Stimulated activated CD8-positive, alpha-beta memory T cell treated with anti-CD3 and anti-CD28 coated beads, Interleukin-7, amount 100 ng/mL, for 4 hours (primary cell): ENCODE measurements at places on chromosomes 4 and X.

DNA sequence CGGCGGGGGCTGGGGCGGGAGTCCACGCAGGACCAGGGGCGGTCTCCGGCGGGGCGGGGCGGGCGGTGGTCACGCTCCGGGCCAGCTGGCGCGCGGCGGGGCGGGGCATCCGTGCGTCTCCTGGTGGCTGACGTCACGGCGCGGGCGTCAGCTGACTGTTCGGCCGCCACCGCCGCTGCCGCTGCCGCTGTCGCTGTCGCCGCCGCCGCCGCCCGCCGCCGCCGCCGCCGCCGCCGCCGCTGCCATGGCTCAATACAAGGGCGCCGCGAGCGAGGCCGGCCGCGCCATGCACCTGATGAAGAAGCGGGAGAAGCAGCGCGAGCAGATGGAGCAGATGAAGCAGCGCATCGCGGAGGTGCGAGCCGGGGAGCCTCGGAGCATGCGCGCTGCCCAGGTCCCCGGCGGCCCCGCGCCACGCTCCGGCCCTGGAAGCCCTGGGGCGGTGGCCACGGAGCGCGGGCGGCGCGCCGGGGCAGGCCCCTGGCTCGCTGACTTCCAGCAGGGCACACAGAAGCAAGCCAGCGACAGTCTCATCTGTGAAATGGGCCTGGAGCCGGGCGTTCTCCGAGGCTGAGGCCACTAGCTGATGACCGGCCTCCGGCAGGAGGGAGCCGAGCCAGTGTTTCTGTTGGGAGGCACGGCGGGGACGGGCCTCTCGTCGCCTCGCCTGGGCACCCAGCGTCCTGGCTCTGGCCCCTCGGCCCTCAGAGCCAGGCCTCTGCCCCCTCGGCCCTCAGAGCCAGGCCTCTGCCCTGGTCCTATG lies at the start of gene FAM50A:
Gene FAM50A, plus strand, starts transcription at position 150 of the 763 bp plus-strand sequence. Its CDS starts 95 bp downstream, at position 245.
- peak; percentile 68 for DNase-seq

DNA sequence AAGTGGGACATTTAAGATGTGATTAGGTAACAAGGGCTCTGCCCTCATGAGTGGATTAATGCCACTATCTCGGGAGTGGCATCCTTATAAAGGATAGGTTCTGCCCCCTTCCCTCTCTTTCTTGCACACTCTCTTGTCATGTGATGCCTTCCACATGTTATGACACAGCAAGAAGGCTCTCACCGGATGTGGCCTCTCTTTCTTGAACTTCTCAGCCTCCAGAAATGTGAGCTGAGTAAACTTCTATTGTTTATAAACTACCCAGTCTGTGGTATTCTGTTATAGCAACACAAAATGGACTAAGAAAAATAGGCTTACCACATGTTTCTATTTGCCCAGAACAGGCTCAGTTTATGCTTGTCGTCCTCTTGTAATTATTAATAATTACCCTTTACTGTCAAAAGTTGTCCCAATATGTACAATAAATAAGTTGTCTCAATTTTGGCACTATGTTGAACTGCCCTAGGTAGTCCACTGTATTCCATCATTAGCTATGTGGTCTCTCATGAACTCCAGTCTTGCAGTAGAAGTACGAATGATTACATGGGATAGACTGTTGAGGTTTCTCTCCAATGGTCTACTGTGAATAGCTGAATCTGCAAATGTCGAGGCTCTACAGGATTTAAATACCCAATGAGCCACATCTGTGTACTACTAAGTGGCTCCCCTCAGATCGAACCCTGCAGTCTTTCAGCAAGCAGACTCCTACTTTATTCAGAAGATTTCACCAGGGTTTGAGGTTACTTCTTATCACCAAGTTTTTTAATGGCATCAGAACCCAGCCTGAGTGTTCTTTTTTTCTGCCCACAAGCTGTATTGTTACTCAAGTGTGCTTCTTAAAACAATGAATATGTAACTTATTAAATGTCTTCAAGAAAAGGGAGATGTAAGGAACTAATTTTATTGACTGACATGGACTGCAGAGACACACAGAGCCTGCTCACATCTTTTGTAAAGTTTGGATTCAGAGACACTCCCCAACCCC lies 102.0 kb upstream of the LEF1 start:
- no peak for DNase-seq

DNA sequence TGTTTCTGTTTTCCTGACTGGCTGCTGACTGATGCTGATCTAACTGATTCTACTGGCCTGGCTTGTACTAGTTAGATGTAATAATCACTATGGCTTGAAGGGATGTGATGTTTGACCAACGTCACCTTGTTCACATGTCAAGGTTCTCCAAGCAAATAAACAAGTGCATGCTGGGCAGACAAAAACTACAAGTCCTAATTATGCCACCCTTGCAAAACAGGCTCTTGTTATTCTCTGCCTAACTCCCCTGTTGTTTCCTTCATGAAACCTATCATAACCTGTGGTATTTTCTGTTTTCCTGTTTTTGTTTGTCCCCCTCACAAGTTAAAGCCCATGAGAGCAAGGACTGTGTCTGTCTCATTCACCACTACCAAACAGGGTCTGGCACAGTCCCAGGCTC lies 146.2 kb downstream of the DCHS2 start:
- no peak for DNase-seq

- DNase-seq, result no peak
Measured at GRCh38 chrX:47596256-47596655, 14.0 kb downstream of the TIMP1 start.

GRCh38 chrX:110066488-110067225 lies 63.7 kb downstream of the TMEM164 start:
- DNase-seq, result no peak

DNA sequence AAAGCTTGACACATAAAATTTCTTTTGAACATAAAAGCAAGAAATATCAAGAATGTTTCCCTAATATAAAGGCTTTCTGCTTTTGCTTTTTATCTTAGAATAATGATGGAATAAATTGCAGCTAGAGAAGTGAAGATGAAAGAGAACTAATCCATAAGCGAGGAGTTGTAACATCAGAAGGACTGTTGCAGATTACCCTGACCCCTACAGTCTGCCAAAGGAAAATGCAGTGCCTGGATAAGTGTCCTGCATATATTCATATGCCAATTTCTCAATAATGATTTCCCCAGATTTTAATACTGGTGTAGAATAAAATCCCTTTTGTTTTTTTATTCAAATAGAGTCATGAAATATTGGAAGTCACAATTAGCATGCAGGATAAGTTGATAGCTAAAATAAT lies 115.9 kb downstream of the MAGEC2 start:
- no peak for DNase-seq

DNA sequence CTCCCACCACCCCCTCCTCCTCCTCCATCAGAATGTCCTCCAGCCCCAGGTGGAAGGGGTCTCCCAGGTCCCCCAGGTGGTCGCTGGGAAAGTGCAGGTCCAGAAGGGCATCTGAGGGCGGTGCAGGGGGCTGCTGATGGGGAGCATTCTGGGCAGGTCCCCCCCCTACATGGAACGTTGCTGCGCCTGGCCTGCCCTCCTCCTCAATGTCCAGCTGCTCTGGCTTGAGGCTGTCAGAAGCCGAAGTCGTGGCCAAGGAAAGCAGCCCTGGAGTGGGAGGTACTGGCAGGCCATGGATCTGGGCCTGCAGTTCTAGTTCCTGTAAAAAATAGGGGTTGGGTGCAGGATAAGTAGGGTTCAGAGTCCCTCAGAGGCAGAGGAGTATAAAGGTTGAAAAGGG lies 12.9 kb downstream of the TFE3 start:
- DNase-seq, result no peak

GRCh38 chr4:38230821-38231563 lies 270.8 kb downstream of the PTTG2 start:
- no peak for DNase-seq

DNA sequence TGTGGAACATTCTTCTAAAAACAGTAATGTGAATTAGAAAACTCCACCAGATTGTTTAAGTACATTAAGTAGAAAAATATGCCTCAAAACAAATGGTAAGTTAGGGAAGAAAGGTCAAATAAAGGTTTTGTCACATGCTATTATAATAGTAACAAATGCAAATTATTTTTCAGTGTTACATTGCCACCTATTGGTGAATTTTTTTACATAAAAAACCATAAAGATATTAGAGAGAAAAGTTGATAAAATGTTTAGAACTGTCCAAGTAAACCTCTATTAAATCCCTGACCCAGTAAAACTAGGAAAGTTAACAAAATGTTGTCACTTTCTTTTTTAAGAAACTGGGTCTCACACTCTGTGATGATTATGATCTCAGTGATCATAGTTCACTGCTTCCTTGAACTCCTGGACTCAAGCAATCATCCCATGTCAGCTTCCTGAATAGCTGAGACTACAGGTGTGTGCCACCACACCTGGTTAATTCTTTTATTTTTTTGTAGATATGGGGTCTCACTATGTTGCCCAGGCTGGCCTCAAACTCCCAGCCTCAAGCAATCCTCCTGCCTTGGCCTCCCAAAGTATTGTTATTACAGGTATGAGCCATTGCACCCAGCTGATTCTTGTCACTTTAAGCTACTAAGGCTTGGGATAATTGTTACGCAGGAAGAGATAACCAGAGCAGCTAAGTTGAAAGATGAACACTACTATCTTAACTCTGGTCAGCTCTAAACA lies 157.6 kb downstream of the ATRX start:
- no peak for DNase-seq

- no peak for DNase-seq
Measured at GRCh38 chrX:373641-374471, 12.9 kb downstream of the PPP2R3B start.
